ENCODE measurements at places on chromosomes 12 and 14.

- no peak for DNase-seq
These were observed 105.2 kb downstream of the ZFC3H1 start for GRCh38 chr12:71558445-71558844.

DNA sequence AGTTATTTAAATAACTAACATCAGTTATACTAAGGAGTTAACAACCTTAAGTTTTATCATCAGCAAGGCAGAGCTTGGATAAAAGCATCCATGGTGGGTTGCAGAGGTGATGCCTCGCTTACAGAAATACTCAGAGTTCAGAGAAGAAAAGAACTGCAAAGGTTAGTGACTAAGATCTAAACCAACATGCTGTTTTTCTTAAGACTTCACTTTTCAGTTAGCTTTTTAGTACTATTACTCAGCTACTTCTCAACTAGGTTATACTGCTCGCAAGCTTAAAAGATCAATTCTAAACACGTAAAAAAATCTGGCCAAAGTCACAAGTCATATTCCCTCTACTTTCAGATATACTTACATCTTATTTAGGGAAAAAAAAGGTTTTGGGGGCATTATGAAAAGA is 2.8 kb downstream of the PPP1CC start:
- DNase-seq: no peak

- peak; percentile 73 for DNase-seq
These were observed 736 bp upstream of the PHLDA1 start for GRCh38 chr12:76032043-76032981.

DNA sequence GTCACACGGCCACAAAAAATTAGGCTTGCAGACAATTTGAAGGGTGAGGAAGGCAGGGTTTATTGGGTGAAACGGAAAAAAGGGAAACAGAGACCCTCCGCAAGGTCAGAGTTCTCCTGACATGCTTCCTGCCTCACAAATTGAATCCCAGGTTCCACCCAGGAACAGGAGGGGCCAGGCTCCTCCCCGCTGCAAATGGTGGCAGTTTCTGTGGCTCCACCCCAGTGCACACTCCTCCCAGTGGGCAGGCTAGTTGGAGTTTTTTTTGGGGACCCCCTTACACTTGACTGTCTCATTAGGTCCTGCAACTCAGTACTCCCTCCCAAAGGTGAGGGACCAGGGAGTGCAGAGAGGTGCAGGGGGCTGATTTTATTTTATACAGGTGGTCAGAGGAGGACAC is 39.4 kb upstream of the PPP1CC start:
- DNase-seq: no peak

GRCh38 chr12:133233006-133233405 is 2.7 kb downstream of the ANHX start:
- no peak for DNase-seq

DNA sequence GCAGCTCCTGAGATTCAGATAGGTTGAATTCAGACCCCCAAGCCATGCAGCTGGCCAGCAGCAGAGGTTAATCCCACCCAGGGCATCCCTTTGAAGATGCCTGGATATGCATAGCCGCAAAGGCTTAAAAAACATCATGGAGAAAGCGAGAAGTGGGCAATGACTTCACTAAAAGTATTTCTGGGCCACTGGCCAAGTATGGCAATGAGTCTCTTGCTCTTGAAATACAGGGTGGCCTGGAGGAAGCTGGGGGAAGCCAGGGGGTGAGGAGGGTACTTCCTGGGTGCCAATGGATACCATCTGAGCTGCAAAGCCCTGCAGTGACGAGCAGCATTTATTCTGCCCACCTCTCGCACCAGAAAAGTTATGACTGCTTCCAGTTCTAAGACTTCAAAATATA is 539.3 kb upstream of the TBX3 start:
- DNase-seq: peak; percentile 71

DNA sequence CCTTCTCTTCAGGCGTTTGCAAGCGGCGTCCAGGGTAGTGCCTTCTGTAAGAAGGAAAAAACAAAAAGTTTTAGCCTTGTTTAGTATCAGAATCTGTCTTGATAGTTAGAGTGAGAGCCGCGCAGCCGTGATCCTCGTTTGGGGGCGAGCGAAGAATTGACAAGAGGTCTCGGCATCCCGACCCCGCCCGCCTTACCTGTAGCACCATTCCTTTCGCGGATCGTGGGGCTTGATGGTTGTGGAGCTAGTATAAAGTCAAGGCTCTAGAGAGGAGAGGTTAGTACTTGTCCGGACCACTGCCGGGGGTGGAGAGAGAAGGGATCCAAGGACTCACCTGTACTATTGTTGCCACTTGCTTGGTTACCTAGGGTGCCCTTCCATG is 494 bp downstream of the TMTC3 start:
- peak; percentile 31 for DNase-seq

DNA sequence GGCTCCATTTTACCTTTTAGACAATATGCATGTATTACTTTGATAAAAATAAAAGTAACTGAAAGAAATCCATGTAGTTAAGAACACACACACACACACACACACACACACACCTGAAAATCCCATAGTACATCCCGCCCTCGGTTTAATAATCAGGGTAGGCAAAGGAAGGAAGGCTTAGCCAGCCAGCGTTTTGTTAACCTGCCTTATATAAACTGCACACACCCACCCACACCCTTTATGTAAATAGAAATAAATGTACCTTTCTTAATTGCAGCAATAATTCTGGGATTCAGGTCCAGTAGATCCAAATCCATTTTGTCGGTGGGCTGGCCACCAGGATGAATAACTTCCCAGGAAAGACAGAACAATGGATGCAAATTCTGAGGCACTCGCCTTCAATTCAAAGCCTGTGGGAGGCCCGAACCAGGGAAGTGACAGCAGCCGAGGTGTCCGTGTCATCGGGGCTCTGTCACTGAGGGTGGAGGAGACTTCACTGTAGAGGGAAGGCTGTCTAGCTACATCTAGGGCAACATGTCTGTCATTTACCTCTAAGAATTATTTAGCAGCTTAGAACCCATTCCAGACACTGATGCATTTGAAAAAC is 4.4 kb downstream of the XRCC3 start:
- DNase-seq: no peak

- peak; percentile 58 for DNase-seq
These were observed 36.7 kb downstream of the TMBIM6 start for GRCh38 chr12:49777800-49778748.
